ENCODE measurements at places on chromosomes 13 and 19.

GRCh38 chr13:77544355-77544754 is 8.8 kb downstream of the SCEL start:
- peak; percentile 6 for DNase-seq

DNA sequence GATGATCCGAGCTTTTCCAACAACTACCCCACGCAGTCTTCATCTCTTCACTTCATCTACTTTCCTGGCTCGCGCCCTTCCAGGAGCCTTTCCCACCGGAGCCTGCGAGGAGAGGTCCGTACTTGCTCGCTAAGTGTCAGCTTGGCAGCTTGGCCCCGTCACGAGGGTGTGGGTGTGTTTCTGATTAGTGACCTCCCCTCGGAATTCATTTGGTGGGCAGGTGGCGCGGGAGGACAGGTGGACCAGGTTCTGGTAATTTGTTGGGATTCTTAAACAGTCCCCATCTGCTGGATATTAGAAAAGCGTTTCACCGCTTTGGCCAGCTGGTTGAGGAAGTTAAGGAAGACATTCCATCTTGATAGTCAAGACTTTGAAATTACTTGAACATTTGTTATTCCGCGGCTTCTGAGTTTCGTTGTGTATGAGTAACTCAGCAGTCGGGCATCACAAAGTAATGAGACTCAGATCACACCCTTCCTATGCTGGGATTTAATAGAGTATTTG is 515 bp downstream of the UFM1 start:
- peak; percentile 7 for DNase-seq

- no peak for DNase-seq
Observed at GRCh38 chr13:80814541-80814940, 473.6 kb upstream of the SPRY2 start.

GRCh38 chr13:105153611-105154010 is 1381.9 kb downstream of the EFNB2 start:
- DNase-seq: no peak

- no peak for DNase-seq
Observed at GRCh38 chr13:75285310-75285709, 196.7 kb downstream of the TBC1D4 start.

GRCh38 chr19:45995715-45996385 is 583 bp downstream of the CCDC61 start:
- DNase-seq: no peak

GRCh38 chr13:77345150-77345780 is 18.4 kb upstream of the MYCBP2 start:
- peak; percentile 71 for DNase-seq

DNA sequence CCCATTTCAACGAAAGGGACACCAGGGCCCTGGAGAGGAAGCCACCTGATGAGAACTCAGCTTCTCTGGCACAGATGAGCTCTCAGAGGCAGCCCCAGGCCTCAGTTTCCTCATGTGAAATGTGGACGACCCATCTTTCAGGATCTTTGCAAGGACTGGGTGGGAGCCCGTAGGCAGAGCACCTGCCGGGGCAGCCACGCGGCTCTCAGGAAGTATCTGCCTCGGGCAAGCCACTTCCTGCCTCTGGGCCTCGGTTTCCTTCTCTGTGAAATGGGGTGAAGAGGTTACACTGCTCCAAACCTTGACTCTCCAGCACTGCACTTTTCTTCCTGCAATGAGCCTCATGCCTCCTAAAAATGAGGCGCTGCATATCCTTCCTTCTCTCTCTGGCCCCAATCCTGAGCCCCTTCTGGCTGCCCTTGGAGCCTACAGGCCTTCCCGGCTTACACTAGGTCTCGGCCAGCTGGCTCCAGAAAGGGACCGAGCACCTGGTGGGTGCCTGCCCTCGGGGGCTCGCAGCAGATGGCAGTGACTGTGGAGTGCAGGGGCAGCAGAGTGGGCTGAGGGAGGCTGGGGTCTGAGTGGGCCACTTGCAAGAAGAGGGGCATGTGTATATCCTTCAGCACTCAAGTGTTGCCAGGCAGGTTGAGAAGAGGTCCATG is 3.5 kb downstream of the SSBP4 start:
- DNase-seq: no peak

- DNase-seq: peak; percentile 96
Observed at GRCh38 chr13:45781553-45782326, 69.8 kb downstream of the SIAH3 start.

DNA sequence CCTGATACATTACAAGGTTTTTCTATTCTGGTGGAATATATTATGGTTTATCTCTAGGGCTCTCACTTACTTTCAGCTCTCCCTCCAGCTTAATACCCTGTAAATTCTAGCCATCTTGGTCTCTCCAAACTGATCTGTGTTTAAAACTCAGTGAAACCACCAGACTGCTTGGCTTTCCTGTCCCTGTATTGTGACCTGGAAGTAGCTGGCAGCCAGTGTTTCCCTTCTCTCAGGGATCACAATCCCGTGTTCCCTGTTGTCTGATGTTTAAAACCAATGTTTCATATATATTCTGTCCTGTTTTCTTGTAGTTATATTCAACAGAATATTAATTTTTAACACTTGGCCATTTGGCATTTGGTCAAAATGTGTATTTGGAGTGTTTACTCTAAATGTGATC is 8.0 kb downstream of the AKAP11 start:
- no peak for DNase-seq

DNA sequence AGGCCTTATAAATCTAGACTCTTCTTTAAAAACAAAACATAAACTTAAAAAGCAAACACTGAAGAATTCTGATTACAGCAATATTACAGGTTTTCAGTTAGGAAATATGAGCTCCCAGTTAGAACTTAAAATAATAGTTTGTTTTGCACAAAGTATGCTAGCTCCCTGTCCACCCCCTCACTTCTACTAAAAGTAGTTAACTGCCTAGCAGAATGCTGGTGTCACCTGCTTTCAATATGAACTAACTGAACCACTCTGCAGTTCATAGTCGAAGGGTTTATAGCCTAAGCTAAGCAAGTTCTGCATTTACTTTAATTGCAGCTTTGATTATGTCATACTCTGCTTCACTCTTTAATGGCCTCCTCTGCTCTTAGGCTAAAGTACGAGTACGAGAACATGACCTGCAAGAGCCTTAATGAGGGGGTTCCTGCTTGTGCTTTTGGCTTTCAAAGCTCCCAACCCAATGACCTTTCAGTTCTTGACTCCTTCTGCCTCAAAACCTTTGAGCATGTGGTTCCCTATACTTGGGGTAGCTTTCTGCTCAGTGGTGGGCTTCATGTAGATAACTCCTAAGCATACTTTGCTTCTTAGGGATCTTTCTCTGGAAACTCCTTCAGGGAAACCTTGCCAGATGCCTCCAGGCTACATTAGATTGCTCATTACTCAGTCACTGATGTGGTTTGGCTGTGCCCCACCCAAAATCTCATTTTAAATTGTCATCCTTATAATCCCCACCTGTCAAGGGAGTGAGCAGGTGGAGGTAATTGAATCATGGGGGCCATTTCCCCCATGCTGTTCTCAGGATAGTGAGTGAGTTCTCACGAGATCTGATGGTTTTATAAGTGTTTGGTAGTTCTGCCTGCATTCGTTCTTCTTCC is 278.9 kb upstream of the ARGLU1 start:
- no peak for DNase-seq

DNA sequence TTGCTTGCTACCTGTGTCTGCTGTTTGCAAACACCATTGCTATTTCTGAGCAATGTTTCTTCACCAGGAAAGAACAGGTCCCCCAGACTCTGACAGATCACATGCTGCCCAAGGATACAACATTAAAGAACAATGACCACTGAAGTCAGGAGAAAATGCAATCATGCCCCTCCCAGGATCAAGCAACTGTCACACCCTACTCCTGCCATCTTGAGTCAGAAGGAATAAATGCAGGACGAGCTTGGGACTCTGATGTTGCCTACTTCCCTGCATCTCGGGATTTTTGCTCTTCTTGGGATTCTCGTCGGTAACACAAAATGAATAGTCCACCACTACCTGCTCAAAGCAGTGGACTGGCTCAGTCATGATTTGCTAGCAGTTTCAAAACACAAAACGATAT is 490.6 kb downstream of the COG6 start:
- no peak for DNase-seq

DNA sequence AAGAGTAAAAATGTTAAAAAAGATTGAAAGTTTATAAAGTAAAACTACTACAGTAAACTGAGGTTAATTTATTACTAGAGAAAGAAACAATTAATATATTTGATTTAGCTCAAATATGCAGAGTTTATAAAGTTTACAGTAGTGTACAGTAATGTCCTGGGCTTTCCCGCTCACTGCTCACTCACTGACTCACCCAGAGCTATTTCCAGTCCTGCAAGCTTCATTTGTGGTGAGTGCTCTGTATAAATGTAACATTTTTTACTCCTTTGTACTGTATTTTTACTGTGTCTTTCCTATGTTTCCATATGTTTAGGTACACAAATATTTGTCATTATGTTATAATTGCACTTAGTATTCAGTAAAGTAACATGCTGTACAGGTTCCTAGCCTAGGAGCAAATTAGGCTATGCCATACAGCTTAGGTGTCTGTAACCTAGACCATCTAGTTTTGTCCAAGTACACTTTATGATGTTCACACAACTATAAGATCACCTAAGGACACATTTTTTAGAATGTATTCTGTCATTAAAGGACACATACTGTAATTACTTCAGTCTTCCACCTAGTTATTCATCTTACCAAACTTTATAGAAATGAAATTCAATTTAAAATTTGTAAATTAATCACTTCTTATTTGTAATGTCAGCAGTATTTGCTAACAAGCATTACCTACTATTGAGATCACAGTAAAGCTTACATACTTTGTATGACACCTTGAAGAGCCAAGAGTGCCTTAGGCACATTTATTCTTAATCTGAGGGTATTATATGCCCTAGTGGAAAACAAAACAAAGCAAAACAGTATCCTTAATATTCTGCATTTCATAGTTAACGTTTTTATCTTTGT is 683.4 kb downstream of the PCDH9 start:
- DNase-seq: no peak

DNA sequence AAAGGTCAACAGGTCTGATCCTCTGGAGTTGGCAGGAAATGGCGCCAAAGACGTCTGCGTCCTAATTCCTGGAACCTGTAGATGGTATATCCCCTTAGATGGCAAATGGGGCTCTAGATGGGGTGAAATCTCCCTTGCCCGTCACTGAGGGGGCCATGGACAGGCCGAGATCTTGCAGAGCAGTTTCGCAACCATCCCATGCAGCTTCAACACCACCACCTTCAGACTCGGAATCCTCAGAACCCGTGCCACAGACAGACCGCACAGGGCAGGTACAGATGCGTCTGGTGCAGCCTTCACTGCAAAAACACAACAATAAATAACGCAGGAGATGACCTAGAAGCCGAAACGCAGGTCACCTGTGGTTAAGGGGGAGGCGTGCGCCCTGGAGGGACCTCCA is 17.7 kb downstream of the REXO1 start:
- no peak for DNase-seq

DNA sequence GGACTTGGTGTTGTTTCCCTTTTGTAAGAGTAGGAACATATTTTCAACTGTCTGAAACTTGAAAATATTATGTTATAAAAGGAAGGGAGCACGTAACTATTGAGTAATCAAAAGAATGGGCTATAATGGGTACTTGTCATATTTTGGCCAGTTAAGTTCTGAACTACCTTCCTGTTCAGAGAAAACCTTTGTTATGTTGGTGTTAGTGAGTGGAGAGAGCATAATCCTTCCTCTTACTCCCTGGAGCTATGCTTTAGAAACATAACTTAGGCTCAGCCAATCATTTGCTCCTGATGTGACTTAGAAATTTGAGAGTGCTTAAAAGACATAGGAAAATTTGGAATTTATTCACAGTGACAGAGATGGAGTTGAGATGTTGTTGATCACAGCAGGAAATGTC is 482.5 kb upstream of the SPRY2 start:
- DNase-seq: no peak

- DNase-seq: no peak
Observed at GRCh38 chr13:110884517-110884916, 30.4 kb downstream of the ANKRD10 start.

- no peak for DNase-seq
Observed at GRCh38 chr19:35038623-35039512, 2.7 kb upstream of the HPN start.

GRCh38 chr13:99144306-99144705 is 56.3 kb upstream of the UBAC2 start:
- no peak for DNase-seq

- peak; percentile 62 for DNase-seq
Observed at GRCh38 chr13:78680115-78680561, 21.2 kb upstream of the OBI1 start.

GRCh38 chr13:74336546-74336945 is 202.3 kb upstream of the KLF12 start:
- no peak for DNase-seq

GRCh38 chr19:40803857-40804782 is 5.1 kb downstream of the EGLN2 start:
- no peak for DNase-seq

DNA sequence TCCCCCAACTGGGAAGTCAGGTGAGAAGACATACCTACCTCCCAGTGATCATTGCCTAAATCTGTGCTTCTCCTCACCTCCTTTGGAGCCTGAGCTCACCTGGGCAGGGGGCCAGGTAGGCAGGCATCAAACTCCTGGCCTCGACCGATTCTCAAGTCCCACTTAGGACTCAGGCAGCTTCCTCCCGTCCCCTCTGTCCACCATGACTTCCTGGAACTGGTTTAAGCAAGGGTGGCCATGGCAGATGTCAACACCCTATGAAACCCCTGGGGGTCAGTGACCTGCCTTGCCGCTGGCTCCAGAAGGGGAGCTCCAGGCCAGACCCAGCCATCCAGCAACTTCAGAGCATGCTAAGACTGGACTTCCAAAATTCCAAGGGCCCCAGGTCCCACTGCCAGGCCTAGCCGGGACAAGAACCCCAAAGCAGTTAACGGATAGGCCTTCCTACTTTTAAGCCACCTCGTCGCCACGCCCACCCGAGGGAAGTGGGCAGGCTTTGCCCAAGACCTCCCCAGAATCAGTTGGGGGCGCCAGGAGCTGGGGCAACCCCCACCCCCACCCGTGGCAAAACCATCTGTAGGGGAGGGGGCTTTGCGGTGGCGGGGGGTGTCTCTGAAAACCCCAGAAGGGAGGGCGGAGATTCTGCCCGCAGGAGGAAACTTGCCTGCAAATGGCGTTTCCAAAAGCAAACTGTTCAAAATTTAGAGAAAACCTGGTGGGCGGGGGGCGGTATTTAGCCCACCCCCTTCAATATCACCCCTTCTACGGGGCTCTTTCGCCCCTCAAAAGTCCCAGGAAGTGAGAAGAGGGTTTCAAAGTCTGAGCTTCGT is 657 bp downstream of the PLIN3 start:
- DNase-seq: no peak

DNA sequence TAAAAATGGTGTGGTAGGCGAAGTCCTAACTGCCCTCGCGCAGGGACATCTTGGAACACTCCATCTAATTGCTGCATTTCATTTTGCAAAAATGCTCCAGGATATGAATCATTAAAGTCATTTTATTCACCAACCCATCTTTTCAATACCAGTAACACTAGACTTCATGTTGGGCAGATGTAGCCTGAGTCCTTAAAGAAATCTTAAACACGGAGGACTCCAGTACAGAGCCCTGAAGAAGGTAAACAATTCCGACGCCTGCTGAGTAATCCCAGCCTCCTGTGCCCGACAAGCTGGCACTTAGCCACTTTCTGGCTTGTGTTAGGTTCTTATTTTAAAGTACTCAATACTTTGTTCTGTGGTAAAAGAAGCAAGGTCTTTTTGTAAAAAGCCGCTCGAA is 58.0 kb upstream of the IRS2 start:
- DNase-seq: no peak

- DNase-seq: no peak
Observed at GRCh38 chr19:31761281-31761913, 412.2 kb upstream of the TSHZ3 start.
